ENCODE measurements at places on chromosomes 3 and 15.

DNA sequence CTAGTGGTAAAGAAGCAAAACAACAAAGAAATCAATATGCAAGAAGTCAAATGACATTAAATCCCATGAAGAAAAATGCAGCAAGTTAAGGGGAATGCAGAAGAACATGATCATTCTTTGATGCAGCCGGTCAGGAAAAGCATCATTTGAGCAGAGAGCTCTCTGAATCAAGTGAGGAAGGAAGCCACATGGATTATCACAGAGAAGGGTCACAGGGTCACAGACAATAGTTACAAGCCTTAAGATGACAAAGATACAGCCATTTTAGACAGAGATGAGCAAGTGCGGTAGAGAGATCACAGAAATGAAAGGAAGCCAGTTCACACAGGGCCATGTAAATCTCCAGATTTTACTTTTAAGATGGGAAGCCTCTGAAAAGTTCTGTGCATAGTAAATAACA lies 43.9 kb downstream of the UBE3A start:
- no peak for DNase-seq

- DNase-seq = peak; percentile 22
Measured at GRCh38 chr15:75887178-75887577, 16.5 kb upstream of the FBXO22 start.

- DNase-seq = peak; percentile 79
Measured at GRCh38 chr3:170037463-170038433, at the start of gene GPR160. GPR160 (plus strand) TSS chr3:170037995; CDS start chr3:170083973, 45,978 bp downstream.

- DNase-seq = peak; percentile 90
Measured at GRCh38 chr3:65412588-65412987, 626.1 kb downstream of the MAGI1 start.

DNA sequence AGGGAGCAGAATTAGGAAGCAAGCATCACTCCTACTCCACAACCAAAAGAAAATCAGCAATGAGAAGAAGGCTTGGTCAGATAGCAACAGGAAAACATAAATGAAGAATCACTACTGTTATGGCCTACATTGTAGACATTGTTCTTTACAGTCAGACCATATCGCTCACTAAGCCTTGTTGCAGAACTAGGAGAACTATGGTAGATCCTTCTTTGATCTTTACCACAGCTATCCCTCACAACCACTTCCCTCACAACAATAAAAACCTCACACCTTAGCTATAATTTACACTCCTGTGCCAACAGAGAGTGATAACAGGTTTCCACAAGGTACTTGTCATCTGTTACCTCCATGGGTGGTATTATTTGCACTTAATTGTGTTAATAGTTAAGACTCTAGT lies 126.6 kb downstream of the WDR76 start:
- no peak for DNase-seq

GRCh38 chr3:25427942-25428788 lies at the start of gene RARB:
RARB (plus strand) TSS chr3:25428263; CDS start chr3:25428732, 469 bp downstream.
- peak; percentile 84 for DNase-seq

DNA sequence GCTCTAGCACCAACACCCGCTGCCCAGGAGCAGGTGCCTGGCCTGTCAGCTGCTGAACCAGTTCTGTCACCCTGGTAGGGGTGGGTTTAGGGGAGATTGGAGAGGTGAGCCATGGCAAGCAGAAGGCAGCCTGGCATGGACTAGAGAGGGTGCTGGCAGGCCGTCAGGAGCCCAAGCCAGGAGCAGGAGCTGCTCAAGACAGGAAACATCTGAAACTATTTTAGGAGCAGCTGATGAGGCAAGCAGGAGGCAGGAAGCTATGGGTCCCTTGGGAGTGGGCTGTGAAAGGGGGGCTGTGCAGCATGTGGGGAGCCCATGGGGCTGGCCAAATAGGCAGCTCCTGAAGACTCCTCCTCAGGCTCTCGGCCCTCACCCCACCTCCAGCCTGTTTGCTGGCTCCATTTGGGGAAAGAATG lies 2.3 kb downstream of the INKA1 start:
- DNase-seq = peak; percentile 96

GRCh38 chr15:79090487-79091203 lies at the start of gene RASGRF1:
RASGRF1 (minus strand) TSS chr15:79090780; CDS start chr15:79090498, 282 bp downstream.
- DNase-seq = no peak

- DNase-seq = no peak
Measured at GRCh38 chr3:146590521-146590920, 14.6 kb downstream of the PLSCR5 start.

- DNase-seq = no peak
Measured at GRCh38 chr15:99429681-99430081, 136.1 kb upstream of the MEF2A start.

GRCh38 chr15:63210151-63211091 lies 21.0 kb downstream of the RAB8B start:
- no peak for DNase-seq

- no peak for DNase-seq
Measured at GRCh38 chr3:159486580-159486979, 502.1 kb upstream of the IL12A start.

DNA sequence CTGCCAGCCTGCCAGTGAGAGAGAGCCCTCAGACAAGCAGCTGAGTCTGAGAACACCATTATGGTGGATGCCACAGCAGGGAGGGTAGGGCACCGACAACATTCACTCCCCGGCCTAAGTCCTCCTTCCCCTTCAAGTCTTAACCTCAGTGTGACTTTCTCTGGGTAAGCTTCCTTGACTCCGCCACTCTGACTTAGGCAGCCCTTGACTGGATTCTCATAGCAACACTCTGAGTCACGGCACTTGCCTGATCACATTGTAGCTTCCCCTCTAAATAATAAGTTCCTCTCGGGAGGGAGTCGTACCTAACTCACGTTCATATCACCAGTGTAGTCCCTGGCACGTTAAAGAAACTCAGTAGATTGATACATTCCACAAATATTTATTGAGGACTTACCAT lies 180.5 kb downstream of the FOXB1 start:
- peak; percentile 6 for DNase-seq

GRCh38 chr15:44738340-44738984 lies 2.1 kb downstream of the TRIM69 start:
- no peak for DNase-seq

- no peak for DNase-seq
Measured at GRCh38 chr15:43212299-43212698, 8.5 kb downstream of the EPB42 start.

DNA sequence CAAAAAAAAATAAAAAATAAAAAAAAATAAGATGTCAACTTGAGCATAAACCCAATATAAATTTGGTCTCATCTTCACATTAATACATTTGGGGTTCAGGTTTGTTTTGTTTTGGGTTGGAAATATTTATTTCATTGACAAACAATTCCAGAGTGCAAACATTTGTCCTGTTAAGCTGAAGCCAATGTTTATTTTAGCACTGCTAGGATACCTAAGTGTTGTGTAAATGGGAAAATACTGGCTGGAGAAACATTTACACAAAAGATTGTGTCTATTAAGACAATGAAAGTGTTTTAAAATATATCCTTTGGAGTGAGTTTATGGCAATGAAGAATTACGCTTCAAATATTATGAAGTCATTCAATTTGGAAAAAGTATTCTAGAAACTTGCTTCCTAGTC lies 91.1 kb downstream of the MEIS2 start:
- DNase-seq = no peak

- DNase-seq = peak; percentile 29
Measured at GRCh38 chr3:196168808-196169391, 42.3 kb downstream of the ZDHHC19 start.

DNA sequence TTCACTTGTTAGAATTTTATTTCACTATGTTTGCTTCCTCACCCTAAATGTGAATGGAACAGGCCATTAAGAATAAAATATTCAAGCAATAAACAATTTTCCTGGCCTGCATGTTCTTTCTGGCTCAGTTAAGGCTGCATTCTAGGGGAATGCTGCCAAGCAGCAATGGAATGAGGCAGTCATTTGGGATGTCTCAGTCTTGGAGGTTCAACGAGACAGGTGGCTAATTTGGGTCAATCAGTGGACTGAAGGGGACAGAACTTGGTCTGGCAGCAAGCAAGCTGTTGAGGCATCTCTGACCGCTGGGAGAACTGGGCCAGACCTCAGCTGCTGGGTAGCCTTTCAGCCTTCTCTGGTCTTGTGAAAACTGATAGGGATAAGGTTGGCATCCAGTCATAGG lies 241.6 kb downstream of the NLGN1 start:
- DNase-seq = no peak

DNA sequence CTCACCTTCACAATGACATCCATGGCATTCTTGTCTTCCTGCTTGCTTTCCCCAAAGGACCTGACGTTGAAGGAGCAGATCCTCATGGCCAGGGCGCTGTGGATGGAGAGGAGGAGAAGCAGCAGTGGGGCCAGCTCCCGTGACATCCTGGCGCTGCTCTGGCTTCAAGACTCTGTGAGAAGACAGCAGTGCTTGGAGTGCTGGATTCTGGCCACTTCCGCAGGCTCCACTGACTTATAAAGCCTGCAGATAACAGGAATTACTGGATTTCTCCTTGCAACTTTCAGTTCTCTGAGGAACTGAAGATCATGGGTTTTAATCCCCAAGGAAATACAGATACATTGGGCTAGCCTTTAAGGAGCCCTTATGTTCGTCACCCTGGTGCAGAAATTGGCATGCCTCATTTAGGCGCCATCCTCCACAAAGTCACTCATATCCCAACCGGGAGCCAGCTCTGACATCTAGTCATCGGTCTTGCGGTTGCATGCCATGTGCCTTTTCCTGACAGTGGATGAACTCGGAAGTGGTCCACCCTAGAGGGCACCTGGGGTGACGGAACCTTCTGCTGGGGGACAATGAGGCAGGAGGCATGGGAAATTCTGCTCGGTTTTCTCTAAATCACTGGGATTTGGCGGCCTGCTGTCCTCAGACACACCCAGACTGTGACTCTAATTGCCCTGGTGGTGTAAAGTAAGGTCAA lies at the start of gene DNASE1L3:
Gene DNASE1L3, minus strand, starts transcription at position 212 of the 700 bp plus-strand sequence. Its CDS starts 66 bp downstream, at position 146.
- DNase-seq = no peak

DNA sequence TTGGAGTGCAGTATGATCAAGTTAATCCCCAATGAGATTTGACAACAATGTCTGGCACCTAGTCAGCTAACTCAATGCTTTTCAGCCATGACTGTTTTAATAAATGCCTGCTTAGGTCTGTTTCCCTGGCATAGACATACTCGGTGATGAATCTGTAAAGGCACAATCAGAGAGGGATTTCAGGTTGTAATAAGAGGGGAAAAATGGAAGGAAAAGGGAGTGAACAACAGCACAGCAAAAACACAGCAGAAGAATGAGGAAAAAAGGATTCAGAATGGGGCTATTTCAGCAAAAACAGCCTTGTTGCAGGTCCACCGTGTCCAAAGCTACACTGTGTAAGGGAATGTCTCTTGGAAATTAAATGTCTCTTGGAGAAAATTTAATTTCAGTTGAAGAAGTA lies 19.3 kb upstream of the CHD2 start:
- DNase-seq = no peak

GRCh38 chr3:109903100-109903499 lies 565.8 kb upstream of the DPPA4 start:
- no peak for DNase-seq

DNA sequence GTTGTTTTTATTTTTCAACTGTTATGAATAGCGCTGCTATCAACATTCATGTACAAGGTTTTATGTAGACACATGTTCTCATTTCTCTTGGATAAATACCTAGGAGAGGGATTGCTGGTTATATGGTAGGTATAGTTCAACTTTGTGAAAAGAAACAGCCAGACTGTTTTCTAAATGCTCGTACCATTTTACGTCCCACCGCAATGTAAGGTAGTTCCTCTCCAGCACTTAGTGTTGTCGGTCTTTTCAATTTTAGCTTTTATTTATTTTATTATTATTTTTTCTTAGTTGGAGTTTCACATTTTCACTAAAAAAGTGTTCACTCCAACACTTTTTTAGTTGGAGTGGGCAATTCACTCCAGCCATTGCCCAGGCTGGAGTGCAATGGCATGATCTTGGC lies 117.1 kb downstream of the CHSY1 start:
- no peak for DNase-seq

DNA sequence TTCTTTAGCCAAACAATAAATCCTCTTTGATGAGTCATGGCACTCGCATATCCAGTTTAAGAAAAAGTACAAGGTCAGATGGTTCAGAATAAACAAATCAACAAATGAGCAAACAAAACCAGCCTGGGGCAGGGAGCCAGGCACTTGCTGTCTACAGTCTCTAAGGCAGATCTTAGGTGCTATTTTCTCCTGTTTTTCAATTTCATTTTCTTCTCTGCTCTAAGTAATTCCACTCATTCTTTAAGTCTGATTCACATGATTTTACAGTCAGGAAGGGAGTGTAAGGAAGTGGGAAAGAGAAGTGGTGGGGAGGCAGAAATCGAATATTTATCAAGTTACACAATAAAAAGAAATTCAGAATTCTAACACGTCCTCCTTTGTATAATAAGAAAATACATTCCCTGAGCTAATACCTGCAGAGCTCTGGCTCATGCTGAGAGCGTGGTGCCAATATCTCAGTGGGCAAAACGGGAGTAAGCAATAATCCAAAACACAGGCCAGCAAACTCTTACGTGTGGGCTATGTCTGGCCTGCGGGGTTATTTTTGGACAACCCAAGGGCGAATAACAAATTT lies 298.6 kb downstream of the ADAMTS17 start:
- no peak for DNase-seq

DNA sequence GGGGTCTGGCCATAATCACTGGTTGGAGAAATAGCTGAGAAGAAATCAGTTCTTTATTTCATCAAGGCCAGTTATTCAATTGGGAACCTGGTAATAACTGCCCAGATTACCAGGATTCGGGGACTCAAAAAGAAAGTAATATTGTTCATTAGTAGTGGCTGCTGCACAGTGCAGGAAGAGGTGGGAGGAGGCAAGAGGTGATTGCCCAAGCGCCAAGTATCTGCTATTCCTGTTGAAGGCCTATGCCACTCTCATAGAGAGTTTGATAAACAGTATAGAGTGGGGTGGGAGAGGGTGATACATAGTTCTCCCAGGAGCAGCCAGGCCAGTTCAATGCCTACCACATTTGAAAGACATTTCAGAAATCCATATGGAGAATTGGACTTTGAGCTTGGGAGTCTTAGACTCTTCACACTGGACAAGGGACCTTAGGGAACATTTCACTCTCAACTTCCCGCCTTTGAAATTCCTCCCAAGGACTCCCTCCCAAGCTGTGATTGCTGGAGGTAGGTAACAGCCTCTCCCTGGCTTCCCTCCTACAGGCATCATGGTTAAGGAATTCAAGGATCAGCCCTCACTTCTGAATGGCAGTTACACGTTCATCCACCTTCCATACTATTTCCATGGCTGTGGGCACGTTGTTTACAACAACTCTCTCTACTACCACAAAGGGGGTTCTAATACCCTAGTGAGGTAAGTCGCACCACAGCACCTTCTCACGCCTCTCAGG lies 59.8 kb downstream of the GLDN start:
- no peak for DNase-seq

GRCh38 chr3:160757233-160758106 lies 1.4 kb downstream of the PPM1L start:
- peak; percentile 39 for DNase-seq

DNA sequence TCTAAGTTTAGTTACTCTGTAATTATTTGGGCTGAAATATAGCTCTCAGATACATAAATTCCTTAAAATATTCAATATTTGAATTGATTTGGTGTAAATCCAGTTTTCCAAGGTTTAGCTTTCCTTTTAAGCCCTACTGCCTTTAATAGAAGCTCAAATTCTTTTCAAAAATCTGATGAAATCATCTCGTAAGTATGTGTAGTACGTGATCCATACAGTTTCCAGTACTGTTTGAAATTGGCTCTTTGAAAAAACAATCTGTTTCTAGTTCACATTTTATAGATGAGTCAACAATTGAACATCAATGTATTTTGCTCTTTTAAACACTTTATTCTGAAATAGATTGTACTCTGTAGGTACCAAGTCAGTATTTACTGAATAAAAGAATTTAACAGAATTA lies 84.2 kb downstream of the LRRC49 start:
- DNase-seq = no peak

- DNase-seq = no peak
Measured at GRCh38 chr3:46626039-46626438, 13.7 kb downstream of the FAM240A start.

GRCh38 chr15:83012636-83013035 lies 1.2 kb upstream of the C15orf40 start:
- DNase-seq = no peak
